ENCODE measurements at places on chromosomes 5 and 9.

DNA sequence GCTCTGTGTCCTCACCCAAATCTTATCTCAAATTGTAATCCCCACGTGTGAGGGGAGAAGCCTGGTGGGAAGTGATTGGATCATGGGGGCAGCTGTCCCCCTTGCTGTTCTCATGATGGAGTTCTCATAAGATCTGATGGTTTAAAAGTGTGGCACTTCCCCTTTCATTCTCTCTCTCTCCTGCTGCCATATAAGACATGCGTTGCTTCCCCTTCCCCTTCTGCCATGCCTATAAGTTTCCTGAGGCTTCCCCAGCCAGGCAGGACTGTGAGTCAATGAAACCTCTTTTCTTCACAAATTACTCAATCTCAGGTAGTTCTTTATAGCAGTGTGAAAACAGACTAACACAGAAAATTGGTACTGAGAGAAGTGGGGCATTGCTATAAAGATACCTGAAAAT is 107.7 kb downstream of the DMAC1 start:
- no peak for DNase-seq

DNA sequence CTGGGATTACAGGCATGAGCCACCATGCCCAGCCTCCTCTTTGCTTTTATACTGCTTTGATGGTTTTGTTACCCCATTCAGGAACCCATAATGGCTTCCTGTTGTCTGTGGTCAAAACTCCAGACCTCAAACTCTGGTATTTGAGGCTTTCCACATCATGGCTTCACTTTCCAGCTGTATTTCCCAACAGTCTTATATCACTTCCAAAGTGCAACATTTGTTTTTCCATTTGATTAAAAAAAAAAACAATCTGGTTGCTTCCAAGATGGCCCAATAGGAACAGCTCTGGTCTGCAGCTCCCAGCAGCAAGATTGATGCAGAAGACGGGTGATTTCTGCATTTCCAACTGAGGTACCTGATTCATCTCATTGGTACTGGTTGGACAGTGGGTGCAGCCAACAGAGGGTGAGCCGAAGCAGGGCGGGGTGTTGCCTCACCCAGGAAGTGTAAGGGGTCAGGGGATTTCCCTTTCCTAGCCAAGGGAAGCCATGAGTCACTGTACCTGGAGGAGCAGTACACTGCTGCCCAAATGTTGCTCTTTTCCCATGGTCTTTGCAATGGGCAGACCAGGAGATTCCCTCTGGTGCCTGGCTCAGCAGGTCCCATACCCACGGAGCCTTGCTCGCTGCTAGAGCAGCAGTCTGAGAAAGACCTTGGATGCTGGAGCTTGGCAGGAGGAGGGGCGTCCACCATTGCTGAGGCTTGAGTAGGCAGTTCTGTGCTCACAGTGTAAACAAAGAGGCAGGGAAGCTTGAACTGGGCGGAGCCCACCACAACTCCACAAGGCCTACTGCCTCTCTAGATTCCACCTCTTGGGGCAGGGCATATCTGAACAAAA is 458.4 kb downstream of the KDM4C start:
- DNase-seq: no peak

DNA sequence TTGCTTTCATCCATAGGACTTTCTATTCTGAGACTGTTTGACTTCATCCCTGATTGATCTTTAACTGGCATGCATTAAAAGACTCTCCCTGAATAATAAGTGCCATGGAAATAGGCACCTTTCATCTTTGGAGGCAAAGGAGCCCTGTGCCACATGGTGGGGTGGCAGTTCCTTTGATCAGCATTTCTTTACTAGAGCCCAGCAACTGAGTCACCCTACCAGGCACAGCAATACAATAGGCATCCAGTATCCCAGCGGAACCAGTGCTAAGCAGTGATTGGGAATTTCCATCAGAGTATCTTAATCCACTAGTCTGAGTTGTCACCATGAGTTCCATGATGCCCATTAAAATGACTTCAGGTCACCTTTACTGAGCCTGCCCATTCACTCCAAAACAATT is 476.1 kb upstream of the MPDZ start:
- no peak for DNase-seq

GRCh38 chr5:143448518-143448917 is 45.0 kb upstream of the NR3C1 start:
- DNase-seq: no peak

DNA sequence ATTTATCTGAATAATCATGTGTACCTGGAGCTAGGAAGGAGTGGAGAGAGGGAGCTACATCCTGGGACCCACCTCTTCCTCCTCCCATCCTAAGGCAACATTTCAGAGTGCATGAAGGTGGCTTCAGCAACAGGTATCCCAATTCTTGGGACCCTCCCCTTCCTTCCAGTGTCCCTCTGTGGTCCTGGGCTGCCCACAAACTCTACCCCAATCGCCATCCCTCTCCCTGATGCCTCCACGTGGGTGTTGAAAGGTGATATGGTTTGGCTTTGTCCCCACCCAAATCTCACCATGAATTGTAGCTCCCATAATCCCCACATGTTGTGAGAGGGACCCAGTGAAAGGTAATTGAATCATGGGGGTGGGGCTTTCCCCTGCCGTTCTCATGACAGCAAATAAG is 121.4 kb downstream of the MED10 start:
- no peak for DNase-seq

GRCh38 chr5:81146031-81146430 is 87.1 kb upstream of the CKMT2 start:
- no peak for DNase-seq

DNA sequence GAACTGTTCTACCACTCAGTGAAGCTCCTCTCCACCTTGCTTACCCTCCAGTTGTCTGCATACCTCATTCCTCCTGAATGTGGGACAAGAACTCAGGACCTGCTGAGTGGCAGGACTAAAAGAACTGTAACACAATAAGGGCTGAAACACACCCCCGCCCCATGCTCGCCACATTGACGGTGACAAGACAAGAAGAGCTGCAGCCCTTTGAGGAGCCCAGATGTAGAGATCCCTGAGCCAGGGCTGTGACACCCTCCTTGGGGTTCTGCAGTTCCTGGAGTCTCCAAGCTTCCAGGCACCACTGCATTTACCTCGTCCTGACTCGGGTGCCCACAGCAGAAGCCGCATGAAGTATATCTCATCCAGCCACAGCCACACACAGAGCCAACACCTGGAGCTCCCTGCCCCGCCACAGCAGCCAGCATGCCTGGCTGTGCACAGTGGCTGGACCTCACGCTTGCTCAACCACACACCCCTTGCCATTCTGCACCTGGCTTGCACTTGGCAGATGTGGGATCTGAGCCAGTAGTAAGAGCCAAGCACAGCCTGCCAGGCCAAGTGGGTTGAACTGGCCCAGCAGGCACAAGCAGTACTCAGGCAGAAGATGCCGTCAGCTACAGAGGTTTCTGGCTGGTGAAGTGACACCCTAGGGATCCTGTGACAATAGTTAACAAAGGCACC is 166.1 kb downstream of the RNF180 start:
- no peak for DNase-seq

DNA sequence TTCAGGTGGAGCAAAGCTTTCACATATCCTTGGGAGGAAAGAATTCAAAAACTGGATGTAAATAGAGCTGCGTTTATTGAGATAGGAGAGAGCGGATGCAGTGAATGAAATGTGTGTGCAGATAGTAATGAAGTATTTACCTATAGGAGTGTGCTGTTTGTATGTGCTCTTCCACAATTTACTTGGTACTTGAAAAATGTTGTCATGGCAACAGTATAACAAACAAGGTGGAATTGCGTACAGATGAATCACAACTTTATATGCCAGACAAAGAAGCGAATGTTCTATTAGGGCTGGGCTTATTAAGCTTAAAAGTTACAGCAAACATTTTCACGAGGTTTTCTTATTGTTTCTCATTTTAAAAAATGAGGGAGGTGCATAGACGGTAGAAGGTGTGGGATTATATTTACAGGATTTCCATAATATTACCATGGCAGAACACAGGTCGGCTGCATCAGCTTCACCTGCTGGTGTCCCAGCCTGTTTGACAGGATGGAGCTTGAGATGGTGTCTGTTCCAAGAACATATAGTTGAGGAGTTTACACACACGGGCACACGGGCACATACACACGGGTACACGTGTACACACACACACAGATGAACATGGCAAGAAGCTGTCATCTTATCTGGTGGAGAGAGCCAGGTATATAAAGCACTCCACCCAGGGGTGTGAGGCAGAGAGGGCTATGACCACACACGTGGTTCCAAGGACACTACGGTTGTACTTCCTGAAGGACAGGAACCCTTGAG is 155.7 kb downstream of the RMI1 start:
- no peak for DNase-seq

- no peak for DNase-seq
These were observed 164.6 kb downstream of the CARTPT start for GRCh38 chr5:71883742-71884103.

DNA sequence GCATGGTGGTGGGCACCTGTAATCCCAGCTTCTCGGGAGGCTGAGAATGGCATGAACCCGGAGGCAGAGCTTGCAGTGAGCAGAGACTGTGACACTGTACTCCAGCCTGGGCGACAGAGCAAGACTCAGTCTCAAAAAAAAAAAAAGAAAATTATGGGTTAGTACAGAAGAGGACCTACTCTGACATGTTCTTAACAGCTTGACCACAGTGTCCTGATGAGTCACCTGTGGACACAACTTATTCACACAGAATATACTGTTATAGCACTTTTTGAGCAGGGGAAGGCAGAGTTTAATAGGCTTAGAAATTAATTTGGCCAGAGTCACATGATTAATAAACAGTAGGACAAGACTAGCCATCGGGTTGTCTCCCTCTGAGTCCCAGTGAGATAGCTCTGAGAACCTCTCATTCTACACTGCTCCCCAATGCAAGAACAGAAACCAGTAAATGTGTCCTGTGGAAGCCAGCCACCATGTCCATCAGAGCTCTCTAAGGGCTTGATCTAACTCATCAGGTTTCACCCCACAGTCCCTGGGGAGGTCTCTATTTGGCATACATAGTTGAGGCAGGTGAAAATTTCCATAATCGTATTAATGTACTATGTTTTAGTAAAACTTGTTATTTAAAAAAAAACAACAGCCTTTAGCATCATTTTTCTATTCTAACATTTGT is 1077.9 kb upstream of the C9orf72 start:
- no peak for DNase-seq

DNA sequence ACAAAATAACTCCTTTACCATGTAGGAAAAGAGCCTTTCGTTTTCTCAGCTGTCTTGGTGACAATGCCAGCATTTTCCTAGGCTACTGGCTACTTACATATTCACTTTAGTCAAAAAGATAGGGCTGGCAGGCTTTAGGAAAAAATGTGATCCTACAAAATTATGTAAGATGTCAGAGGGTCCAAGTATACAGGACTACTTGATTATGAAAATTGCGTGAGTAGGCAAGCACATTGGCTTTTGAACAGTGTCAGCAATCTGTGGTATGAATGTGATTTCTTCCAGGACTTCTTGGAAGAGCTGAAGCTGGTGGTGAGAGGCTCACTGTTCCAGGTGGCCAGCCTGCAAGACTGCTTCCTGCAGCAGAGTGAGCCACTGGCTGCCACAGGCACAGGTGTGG is 22.8 kb downstream of the THBS4 start:
- DNase-seq: no peak

Measured in T-cell (primary cell).